ENCODE measurements at places on chromosomes 16 and 17.

GRCh38 chr16:19365486-19365885, 52.2 kb upstream of the TMC5 start:
- no peak for DNase-seq

DNA sequence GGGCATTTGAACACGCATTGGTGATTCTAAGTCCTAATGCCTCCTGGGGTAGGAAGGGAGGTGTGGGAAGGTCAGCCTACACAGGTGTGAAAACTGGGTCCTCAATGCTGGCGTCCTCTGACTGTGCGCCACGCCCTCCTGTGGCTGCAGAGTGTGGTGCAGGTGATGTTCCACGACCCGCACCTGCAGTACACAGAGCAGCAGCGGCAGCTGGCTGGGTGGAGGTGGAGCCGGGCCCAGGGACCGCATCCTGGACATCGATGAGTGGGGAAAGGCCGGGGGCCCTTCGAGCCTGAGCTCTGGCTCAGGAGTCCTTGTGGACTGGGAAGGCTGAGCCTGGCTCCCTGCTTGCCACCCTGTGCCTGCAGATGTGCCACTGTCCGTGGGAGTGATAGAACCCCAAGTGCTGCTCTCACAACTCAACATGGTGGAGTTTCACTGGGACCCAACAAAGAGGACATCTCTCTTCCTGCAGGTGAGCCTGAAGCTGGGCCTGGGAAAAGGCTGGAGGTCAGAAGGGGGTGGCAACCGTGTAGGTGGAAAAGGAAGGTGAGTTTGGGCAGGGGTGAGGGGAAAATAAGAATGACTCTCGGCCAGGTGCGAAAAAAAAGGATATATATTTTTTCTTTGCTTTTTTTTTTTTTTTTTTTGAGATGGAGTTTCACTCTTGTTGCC, 14.0 kb upstream of the STAC2 start:
- no peak for DNase-seq

DNA sequence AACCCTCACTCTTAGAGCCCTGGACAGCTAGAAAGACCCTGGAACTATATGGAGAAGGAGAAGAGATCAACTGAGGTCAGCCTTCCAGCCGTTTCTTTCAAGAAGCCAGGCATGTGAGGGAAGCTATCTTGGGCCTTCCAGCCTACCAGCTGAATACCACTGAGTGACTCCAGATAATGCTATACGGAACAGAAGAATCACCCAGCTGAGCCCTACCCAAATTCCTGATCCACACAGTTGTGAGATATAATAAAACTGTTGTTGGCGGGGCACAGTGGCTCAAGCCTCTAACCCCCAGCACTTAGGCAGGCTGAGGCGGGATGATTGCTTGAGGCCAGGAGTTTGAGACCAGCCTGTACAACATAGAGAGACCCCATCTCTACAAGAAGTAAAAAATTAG, 26.2 kb upstream of the MYH10 start:
- no peak for DNase-seq

GRCh38 chr16:12906271-12906670, 4.9 kb downstream of the SHISA9 start:
- DNase-seq, result no peak

DNA sequence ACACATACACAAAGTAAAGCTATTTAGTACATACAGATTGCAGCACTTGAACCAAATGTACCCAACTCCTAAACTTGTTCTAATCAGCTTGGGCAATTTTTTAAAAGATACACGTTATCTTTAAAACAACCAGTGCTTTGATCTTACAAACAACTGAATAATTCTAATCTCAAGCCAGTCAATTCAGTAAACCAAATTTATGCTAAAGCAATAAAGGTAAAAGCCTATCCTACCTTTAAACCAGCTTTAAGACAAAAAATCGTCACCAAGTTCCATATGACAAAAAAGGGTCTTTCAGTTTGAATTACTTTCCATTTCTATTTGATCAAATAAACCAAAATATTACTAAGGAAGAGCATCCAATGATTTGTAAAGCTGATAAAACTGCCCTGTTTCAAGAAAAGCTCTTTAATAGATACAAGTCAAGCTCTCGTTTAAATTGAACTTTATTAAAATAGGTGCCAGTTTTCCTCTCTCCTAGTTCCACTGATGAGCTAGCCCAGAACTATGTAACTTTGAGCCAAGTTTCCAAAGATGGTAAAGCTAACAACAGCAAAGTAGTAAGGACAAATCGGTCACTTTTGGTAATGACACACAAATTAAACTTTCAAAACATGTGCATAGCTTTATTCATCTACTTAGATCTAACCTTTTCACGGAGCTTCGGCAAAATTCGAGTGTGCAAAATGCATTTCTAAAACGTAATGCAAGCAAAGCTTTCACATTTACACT, 10.2 kb downstream of the CRYBA1 start:
- no peak for DNase-seq

GRCh38 chr16:67210069-67210937, 11.4 kb downstream of the ELMO3 start:
- DNase-seq, result no peak

All from renal cortical epithelial cell (primary cell).